ENCODE measurements at places on chromosomes 3 and 15.

DNA sequence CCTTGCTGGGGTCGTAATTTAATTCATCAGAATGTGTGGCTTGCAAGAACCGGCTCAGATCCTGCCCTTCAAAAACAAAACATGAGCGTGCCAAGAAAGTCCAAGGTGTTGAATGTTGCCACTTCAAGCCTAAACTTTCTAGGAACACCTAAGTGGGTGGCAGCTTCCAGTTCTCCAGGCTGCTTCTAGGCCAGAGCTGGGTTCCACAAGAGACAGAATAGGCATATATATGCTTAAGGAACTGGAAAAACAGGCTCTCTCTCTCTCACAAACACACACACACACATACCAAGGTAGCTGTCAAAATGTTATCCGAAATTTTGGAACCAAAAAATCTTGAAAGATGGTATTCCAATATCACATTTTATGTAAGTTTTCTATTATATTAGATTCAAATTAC, 890 bp upstream of the ADIPOQ start:
- no peak for DNase-seq

DNA sequence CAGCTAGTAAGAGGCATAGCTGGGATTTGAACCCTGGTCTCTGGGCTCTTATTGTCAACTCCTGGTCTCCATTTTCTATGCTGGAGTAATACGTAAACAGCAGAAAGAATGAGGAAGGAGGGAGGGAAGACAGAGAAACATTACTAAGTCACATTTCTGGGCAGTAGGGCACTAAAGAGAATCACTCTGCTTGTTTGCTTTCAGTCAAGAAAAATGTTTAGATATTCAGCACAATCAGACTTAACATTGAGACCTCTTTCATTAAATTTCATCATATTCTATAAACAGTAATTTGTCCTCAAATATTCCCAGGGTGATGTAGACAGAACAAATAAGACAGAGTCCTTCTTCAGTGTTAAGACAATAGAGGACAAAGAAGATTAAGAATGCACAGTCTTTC, 67.7 kb upstream of the BNC1 start:
- DNase-seq, result no peak

- DNase-seq, result no peak
Observed at GRCh38 chr3:130948001-130948773, 54.3 kb downstream of the ATP2C1 start.

GRCh38 chr3:138673641-138674530, 65.3 kb downstream of the FAIM start:
- no peak for DNase-seq

DNA sequence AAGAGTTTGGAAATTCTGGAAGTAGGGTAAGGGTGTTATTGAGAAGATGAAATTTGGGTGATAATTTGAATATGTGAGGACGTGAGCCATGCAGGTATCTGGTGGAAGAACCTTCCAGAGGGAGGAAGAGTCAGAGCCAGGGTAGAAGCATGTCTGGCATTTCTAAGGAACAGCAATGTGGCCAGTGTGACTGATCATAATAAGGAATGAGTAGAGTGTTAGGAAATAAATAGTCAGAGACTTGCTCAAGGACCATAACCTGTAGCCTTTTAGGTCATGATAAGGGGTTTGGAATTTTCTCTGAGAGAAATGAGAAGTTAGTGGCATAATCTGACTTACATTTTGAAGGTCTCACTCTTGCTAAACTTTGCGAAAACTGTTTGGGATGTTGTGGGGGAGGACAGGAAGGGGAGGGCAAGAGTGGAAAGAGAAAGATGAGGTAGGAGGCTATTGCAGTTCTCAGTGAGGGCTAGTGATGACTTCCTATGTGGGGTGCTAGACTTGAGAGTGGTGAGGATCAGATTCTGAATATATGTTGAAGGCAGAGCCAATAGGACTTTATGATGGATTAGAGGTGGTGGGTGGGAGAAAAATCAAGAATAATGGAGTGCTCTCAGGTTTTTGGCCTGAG, 568.3 kb downstream of the AGBL1 start:
- DNase-seq, result no peak

DNA sequence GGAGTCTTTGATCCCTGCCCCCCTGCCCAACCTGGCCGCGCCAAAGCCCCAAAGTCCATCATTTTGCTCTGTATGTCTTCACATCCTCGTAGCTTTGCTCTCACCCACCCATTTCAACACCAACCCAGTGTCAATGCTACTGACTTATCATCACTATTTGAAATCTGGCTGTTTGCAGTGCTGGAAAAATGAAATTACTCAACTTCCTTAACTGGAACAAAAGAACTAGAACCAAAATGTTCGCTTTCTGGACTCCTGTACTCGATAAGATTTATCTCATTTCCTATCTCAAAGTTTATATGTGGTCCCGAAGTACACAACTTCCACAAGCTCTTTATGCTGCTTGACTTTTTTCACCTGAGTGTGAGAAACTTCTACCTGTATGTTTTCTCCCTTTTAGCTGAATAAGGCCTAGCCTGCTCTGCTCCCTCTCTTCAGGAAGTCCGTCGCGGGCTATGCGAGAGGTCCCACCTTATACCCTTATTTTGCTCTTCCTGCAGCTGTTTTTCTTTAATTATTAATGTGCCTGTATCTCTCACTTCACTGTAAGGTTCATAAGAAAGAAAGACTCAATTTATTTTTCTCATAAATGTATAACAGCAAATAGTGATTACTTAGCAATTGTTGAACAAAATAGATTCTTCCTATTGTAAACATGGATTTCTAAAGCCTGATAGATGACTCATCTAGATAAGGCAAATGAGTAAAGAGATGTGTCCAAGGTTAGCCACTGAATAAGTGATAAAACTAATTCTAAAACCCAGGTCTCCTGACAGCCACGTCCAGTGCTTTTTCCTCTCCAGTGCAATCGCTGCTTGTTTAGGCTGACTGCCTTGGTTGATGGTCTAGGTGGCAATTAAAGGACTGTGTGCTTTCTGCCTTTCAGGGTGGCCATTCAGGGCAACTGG, 464.1 kb upstream of the TPRG1 start:
- no peak for DNase-seq

- DNase-seq, result no peak
Observed at GRCh38 chr3:98697225-98697624, 65.9 kb upstream of the ST3GAL6 start.

DNA sequence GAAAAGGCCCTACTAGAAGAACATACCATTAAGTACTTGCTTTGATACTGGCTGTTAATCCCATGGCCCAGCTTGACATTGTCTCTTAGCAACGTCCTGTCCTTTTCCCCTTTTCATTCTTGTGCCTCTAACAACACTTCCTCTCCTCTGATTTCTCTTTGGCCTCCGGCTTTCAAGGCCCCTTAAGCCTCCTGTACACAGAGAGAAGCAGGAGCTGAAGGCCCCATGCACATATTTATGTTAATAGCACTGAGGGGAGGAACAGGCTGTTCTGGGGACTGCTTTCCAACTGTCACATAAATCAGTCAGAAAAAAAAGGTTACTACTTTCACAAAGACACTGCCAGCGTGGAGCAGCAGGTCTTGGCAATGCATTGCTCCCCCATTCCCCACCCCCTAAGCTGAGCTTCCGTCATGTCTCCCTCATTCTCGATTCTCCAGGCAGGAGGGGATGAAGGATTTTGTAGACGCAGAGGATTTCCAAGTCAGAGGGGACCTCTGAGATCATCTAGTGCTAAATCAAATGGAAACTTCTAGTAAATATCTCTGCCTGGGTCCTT, 257.4 kb upstream of the ADAMTS9 start:
- no peak for DNase-seq

GRCh38 chr3:32224016-32224516, 14.4 kb upstream of the CMTM8 start:
- no peak for DNase-seq

DNA sequence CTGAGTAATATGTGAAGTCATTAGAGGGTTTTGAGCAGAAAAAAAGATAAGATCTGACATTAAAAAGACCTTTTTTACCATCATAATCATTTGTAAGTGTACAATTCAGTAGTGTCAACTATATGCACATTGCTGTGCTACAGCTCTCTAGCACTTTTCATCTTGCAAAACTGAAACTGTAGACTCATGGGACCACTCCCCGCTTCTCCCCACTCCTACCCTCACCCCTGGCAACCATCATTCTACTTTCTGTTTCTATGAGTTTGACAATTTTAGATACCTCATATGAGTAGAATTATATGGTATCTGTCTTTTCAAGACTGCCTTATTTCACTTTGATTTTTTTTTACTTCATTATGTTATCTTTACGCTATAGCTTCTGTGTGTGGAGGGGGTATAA, 112.8 kb downstream of the NSUN3 start:
- no peak for DNase-seq
